Fibroblast of villous mesenchyme (primary cell): ENCODE measurements at places on chromosomes 4 and X.

DNA sequence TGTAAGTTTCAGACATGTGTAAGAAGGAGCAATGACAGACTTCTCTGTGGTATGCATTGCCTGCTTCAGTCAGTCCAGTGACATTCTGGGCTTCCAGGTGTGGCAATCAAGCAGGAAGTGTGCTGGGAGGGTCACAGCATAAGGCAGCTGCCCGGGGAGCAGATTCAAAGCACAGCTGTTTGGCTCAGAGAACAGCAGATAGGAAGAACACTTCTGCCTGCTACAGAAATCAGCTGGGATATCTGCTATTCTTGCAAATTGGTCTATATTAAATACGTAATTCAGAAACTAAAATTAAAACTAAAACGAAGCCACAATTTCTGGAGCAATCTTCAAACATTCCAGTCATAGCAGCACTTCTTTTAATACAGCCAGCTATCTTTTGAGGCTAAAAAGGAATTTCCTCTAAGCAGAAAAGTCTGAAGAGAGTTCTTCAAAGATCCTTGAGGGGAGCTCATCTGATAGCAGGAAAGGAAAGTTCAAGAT lies 47.5 kb upstream of the GALNT7 start:
- DNase-seq: peak; percentile 12

DNA sequence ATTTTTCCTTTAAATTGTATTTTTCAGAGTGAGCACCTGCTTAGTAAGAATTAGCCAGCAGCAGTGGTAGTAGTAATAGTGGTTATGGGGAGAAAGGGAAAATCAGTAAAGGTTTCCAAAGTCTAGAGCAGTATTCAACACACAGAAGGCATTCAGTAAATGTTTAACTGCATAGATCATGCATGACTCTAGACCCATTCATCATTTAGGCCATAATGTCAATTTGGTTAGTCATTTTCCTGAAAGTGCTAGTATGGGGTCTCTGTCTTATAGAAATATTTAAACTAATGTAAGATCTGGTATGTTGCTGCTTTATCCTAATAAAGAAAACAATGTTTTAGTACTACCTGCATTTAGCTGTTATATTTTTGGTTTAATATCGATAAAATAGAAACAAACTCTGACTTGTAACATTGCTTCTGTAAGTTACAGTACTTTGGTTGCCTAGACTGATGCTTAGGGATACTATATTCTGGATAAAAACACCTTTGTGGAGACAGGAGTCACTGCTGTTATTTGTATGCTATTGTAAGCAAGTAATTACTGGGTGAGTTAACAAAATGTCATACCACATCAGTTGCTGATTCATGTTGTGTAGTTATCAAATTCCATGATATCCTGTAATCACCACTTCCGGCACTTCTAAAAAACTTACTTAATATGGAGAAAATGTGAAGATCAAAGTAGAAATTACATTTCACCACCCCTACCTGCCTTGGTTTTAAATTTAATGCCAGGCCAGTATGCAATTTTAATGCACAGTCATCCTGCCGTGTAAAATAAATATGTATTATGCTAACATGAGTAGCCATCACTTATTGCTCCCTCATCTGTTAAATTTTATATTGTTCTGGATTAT lies 115.8 kb upstream of the BMPR1B start:
- DNase-seq: peak; percentile 27

- DNase-seq: peak; percentile 23
Measured at GRCh38 chr4:122450847-122451246, 5.7 kb downstream of the IL2 start.

DNA sequence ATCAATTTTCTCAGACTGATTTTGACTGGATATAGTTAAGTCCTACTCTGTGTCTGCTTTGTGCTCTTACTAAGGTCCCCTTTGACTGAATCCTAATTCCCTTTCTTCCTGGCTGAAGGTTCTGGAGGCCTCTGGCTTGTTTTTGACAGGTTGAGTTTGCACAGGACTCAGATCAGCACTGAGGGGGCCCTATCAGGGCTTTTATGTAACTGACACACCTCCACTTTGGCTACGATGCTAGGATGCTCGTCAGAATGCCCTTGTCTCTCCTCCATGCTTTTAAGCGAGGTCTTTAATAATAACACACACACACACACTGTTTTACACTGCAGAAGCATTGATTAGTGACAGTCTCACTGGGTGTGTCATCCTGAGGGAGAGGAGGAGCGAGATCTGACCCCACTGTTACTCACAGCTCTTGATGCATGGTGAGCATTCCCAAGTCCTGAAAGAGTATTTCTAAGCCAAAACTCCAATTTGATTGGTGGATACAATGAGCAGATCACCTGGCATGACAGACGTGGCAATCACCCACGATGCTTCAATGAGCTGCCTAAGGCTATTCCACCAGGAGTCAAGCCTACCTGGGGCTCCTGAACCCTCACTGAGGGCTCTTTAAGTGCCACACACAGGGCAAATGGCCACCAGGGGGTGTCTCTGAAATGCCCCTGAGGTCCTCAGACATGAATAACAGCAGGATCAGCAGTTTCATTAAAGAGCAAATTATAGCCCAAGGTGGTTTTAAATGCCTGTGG lies 130.4 kb upstream of the CPEB2 start:
- no peak for DNase-seq

- peak; percentile 36 for DNase-seq
Measured at GRCh38 chr4:186021461-186022167, 47.3 kb upstream of the TLR3 start.

- DNase-seq: no peak
Measured at GRCh38 chr4:142567199-142567598, 278.9 kb downstream of the INPP4B start.
